ENCODE measurements at places on chromosomes 3 and 15.

GRCh38 chr15:99495430-99496301, 70.1 kb upstream of the MEF2A start:
- no peak for DNase-seq

DNA sequence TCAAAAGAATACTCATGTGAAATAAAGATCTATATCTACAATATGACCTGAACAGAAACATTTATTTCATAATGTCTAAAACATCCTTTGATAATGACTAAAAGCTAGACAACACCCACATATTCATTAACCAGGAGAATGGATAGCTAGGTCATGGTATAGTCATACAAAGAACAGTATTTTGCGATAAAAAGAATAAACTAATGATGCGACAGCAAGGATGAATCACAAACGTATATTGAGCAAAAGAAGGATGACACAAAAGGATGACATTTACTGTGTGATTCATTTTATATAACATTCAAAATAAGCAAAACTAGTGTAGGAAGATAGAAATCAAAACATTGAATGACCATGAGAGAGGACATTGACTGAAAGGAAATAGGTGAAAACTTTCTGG, 1233.1 kb downstream of the OTOL1 start:
- DNase-seq: no peak

GRCh38 chr3:4823986-4824925, 155.0 kb upstream of the BHLHE40 start:
- DNase-seq: no peak

DNA sequence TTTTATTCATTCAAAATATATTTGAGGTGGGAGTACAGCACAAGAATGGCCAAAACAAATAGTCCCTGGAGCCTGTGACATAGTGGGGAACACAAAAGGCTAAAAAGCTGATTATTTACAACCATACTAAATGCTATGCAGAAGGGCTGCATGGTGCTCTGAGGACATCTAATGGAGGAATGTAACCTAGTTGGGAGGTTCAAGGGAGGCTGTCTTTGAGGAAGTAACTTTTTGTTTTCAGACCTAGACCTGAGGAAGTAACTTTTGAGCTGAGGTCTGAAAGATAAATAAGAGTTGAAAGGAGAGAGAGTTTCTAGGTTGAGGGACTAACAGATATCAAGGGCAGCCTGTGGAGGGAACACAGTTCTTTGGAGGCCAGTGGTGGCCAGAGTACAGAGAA, 34.8 kb upstream of the RASA2 start:
- peak; percentile 15 for DNase-seq

DNA sequence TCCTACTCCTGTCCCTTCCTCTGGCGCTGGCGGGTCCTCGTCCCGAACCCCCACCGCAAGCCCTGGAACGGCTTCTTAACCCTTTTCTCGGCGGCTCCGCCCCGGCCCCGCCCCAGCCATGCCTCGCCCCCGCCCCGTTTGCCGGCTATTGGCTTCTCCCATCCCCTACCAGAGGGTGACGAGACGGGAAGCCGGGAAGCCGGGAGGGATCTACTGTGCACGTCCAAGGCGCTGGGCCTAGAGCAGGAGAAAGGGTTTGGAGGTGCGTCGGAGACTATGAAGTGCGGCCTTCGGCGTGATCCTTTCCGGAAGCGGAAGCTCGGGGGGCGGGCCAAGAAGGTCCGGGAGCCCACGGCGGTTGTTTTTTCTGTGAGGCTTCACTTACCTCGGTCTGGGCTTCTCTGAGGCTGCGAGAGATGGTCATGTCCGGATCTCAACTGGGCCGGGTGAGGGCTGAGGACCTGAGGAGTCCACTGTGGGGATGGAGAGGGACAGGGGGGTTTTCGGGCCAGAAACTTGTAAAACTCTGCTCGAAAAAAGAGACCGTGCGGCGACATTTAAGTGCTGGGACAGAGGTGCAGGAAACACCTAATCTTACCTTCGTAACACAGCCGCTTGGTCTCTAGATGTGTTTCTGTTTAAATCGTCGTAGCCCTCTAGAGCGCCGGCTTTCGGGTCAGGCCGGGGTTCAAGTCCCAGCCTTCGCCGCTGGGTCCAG, 21.4 kb downstream of the ROPN1B start:
- peak; percentile 71 for DNase-seq

- no peak for DNase-seq
Observed at GRCh38 chr15:41566121-41566885, 7.3 kb downstream of the TYRO3 start.

DNA sequence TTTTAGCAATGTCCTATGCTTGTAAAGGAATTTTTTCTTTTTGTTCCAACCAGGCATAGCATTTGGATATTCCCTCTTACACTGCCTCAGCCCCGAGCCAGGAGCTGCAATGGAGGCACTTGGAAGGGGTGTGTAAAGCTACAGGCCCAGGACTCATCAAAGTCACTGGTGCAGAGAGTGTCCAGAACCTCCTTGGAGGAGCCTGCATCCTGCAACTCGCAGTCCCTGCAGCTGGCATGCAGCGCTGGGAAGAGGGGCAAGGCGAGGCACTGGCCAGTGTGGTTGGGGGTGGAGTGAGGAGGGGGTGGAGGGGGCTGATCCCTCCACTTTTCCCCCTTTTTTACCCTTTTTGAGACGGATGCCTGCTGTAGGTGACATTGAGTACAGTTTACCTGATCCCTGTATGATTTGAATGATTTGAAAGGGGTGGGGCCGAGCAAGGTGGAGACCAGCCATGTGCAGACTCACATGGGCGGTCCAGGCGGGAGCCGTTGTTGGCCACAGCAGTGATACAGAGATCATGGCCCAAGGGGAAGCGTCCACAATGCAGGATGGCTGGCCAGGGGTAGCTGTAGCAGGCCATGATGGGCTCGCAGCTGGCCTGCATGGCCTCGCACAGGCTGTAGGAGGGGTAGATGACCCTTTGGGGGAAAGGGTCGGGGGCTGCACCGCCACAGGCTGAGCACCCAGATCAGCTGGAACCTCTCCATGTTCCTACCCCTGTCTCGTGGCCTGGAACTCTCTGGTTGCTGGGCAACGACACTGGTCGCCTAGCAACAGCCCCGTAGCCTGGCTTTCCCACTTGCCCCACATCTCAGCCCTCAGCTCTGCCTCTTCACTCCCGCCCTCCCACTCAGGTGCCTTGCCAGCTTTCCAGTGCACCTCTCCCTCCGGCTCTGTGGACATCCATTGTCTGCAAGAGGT, 7.9 kb downstream of the P4HTM start:
- DNase-seq: peak; percentile 78

DNA sequence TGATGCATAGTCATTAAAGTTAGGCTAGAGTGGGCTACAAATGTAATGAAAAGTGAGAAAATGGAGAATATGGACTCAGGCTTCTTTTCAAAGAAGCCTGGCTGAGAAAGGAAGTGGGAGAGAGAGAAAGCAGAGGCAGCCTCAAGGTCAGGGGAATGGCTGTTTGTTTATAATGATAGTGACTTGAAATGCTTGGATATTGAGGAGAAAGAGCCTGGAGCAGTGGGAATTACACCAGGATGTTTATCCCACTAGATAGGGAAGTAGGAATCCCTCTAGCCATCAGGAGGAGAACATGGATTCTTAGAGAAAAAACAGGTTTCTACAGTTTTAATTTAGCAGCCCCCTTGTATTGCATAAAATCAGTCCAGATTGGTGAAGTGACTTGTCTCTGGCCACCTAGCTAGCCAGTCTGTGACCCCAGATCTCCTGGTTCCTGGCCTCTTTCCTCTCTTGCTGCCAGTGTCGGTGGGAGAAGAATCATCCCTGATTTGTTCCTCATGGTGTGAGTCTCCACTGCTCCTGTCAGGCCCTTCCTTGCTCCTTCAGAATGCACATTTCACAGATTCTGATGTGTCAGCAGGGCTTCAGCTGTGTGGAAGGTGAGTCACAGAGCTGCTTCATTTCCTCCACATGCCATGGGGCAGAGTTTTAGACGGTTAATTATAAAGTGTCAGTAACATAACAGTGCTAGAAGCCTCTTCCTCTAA, 32.9 kb downstream of the SEMA6D start:
- DNase-seq: no peak

GRCh38 chr3:142027735-142028134, 121.6 kb downstream of the TFDP2 start:
- DNase-seq: no peak

DNA sequence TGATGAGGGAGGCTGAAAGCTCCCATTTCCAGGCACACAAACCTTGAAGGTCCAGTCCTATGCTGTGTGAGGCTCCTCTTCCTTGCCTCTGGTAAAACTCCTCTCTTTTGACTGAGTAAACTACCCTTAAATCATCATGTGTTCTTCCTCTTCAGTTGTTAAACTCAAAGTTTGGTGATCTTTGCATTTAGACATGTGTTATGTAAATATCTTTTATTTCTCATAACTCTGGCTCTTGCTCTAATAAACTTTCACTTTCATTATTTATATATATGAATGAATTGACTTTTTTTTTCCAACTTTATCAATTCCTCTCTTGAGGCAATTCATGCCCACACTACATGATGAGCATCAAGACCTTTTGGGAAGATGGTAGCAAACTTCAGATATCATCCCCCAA, 26.6 kb downstream of the SUCNR1 start:
- no peak for DNase-seq

- DNase-seq: no peak
Observed at GRCh38 chr3:31067004-31067403, 172.5 kb upstream of the GADL1 start.

DNA sequence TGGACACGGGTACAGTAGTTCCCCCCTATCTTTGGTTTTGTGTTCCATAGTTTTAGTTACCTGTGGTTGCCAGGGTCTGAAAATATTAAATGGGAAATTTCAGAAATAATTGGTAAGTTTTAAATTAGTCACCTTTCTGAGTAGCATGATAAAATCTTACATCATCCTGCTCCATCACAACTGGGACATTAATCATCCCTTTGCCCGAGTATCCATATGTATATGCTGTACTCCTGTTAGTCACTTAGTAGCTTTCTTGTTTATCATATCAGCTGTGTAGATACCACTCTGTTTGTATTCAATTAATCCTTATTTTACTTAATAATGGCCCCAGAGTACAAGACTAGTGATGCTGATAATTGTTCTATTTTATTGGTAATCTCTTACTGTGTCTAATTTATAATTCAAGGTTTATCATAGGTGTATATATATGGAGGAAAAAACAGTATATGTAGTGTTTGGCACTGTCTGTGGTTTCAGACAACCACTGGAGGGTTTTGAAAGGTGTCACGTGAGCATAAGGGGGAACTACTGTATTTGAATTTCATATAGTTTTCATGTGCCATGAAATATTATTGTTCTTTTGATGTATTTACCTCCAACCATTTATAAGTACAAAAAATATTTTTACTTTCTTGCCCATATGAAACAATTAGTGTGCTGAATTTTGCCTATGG, 41.4 kb downstream of the CTDSPL2 start:
- no peak for DNase-seq

DNA sequence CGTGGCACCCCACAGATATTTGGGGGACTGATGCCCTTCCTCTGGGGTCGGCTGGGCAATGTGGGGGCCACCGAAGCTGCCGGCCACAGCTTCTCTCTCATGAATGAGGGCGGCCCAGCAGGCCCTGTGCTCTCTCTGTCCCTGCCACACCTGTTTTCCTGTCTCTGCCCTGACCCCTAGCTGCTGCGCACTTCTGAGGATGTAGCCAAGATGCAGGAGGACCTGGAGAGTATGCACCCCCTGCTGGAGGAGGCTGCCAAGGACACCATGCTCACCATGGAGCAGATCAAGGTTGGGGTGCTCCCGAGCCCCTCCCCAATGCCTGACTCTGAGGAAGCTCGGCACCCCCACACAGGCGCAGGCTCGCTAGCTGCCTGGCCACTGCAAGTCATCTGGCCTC, 59.7 kb downstream of the SEMA3G start:
- DNase-seq: no peak

GRCh38 chr3:197253238-197253947, 45.0 kb downstream of the DLG1 start:
- DNase-seq: no peak

GRCh38 chr15:93046120-93046519, 42.9 kb downstream of the RGMA start:
- DNase-seq: no peak

GRCh38 chr15:70164910-70165715, 67.4 kb upstream of the TLE3 start:
- no peak for DNase-seq

- no peak for DNase-seq
Observed at GRCh38 chr3:64408770-64409169, 183.5 kb upstream of the PRICKLE2 start.

DNA sequence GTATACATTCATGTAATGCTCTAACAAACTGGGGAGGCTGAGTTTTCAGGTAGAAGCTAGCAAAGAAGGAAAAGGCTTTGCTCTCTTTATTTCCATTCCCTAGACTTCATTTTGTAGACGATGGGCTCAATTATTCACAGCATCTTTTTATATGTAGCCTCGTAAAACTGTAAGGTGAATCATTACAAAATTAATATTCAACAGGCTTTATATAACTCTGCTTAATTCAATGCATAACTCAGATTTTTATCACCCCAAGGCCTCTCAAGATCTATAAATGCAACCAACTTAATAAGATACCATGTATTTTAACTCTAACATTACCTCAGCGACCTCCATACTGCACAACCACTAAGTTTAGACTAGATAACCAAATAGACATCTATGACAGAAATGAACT, 63.0 kb upstream of the FRMD4B start:
- DNase-seq: no peak

GRCh38 chr15:96064351-96064756, 266.1 kb upstream of the NR2F2 start:
- DNase-seq: no peak

DNA sequence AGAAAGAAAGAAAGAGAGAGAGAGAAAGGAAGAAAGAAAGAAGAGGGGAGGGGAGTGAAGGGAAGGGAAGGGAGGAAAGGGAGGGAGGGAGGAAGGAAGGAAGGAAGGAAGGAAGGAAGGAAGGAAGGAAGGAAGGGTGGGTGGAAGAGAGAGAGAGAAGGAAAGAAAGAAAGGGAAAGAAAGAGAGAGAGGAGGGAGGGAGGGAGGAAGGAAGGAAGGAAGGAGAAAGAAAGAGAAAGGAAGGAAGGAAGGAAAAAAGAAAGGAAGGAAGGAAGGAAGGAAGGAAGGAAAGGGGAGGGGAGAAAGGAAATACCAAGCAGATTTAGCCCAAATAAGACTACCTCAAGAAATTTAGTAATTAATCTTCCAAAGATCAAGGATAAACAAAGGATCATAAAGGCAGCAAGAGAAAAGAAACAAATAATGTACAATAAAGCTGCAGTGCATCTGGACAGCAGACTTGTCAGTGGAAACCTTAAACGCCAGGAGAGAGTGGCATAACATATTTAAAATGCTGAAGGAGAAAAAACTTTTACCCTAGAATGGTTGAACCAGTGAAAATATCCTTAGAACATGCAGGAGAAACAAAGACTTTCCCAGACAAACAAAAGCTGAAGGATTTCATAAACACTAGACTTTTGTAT, 427.6 kb downstream of the TBL1XR1 start:
- DNase-seq: no peak

DNA sequence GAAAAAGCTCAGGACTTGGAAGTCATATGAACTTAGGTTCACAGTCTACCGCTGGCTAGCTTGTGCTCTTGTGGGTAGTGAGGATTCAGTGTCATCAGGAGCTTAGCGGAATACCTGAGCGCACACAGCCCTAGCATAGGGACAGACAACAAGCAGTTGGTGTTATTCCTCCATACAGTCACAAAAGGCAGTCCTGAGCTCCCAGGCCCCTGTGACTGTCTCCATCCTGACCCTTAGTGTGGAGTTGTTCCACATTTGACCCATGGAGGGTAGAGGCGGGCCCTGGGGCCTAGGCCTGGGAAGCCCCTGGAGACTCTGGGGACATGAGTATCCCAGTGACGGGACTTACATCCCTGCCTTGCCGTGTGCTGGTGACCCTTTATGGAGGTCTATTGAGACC, 131.5 kb upstream of the PLXNA1 start:
- no peak for DNase-seq

GRCh38 chr3:2375376-2375775, 276.7 kb downstream of the CNTN4 start:
- no peak for DNase-seq

Data from NCI-H2227 treated with DMSO at 0.1 percent for 48 hours (cell line).